ENCODE measurements at places on chromosomes 1 and 21.

- DNase-seq, result no peak
Measured at GRCh38 chr1:180424848-180425457, 77.4 kb downstream of the ACBD6 start.

DNA sequence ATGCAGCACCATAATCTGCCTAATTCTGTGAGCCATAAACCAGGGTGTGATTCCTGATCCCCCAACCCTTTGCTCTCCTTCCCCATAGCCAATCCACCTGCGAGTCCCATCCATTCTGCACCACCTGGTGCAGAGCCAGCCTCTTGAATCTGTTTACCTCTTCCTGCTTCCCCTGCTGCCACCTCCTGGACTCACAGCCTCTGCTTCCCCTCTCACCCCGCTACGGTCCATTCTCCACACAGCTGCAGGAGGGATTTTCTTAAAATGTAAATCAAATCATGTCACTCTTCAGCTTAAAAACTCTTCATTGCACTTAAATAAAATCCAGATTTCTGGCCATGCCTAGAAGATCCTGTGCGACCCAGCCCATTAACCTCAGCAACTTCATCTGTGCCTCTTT, 186.7 kb downstream of the FOXD2 start:
- no peak for DNase-seq

DNA sequence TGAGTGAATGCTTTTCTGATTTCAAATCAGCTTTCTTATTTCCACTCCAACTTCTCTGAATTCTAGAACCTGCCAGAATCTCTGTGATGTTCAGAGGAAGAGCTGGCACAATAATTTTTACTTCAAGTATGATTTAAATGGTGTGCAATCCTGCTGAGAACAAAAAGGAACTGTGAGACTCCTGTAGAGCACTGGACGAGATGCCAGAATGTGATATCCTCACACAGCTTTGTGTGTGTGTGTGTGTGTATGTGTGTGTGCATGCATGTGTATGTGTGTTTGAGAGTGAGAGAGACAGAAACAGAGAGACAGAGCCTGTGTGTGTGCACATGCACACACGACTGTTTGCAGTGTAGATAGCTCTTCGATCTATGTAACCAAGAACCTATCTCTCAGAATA, 713.6 kb upstream of the ZP4 start:
- DNase-seq, result no peak

DNA sequence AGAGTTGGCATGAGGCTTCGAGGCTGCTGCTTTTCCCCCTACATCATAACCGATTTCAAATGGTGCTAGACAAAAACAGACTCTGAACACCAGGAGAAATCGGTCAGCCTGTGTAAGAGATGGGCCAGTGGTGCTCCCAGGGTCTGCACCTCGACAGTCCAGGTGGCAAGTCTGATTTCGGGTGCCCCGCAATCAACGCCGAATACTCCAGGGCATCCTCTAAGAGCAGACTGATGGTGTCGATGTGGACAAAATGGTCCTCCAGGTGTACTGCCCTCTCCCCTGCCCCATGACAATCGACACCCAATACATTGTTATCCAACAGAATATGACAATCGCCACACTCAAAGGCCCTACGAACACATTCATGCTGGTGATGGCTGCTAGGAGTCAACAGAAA, 50.0 kb downstream of the CD46 start:
- no peak for DNase-seq

GRCh38 chr21:41370840-41371684, 9.2 kb downstream of the MX2 start:
- no peak for DNase-seq

DNA sequence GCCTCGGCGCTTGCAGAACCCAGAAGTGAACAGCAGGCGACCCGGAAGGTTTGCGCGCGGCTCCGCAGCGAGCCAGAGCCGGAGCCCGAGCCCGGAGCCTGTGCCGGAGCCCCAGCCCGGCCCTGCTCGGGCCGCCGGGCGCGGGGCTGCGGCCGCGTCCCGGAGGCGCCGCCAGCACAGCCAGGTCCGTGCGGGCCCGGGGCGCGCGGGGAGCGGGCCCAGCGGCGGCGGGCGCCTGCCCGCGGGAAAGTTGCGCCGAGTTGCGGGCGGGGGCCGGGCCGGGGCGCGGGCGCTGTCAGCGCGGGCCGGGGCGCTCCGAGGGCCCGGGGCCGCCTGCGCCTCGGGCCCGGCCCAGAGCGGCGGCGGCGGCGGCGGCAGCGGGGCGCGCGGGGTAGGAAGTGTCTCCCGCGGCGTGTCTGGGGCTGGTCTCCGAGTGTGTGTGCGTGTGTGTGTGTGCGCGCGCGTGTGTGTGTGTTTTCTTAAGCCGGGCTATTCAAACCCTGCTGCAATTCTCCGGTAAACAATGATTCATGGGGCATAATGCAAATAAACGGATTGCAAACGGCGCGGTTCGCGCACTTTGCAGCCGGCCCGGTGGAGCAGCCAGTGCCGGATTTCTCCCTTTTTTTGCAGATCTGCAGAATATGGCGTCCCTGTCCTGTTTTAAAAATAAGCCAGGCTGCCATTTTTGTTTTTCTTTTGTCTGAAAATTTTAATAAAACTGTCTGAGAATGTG, at the start of gene ZNF362:
Gene ZNF362 (plus strand): TSS at position 22 of the 736 bp plus-strand sequence. CDS start 14,083 bp downstream, outside the sequence.
- DNase-seq, result peak; percentile 37

DNA sequence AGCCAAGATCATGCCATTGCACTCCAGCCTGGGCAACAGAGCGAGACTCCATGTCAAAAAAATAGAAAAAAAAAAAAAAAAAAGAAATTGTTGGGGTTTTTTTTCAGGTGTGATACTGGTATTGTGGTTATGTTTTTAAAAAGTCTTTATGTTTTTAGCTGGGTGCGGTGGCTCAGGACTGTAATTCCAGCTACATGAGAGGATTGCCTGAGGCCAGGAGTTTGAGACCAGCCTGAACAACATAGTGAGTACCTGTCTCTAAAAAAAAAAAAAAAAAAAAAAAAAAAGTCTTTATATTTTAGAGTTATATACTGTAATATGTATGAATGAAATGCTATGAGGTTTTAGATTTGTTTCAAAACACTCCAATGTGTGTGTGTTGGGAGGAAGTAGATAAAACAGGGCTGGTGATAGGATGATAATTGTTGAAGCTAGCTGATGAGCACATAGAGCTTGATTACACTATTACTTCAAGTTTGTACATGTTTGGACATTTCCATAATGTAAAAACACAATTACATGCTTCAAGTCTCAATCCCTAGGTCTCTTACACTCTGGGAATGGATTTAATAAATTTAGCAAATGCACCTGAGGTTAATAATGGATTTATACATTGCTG, 30.2 kb upstream of the ATP5PO start:
- DNase-seq, result no peak

GRCh38 chr1:163231385-163231784, 28.7 kb upstream of the RGS5 start:
- DNase-seq, result no peak

- no peak for DNase-seq
Measured at GRCh38 chr1:37151789-37152188, 117.5 kb upstream of the GRIK3 start.

Data from effector CD8-positive, alpha-beta T cell (primary cell).